NCI-H446 treated with DMSO at 0.1 percent for 48 hours (cell line): ENCODE measurements at places on chromosomes 5 and 9.

- DNase-seq = no peak
These were observed at the start of gene FXN for GRCh38 chr9:69035438-69036308. FXN (plus strand) TSS chr9:69035752; CDS start chr9:69035783, 31 bp downstream.

DNA sequence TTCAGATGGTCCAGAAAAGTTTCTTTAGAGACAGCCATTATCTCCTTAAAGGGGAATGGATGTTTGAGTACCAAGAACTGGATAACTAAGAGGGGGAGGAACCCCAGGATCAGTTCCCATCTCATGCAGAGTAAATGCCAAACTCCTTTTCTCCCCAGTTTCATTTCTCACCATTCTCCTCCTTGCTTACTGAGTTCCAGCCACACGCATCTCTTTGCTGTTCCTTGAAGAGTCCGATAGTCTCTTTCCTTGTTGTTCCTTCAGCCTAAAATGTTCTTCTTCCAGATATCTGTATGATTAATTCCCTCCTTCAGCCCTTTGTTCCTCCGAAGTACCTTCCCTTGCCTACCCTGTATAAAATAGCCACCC lies 30.0 kb downstream of the KDM4C start:
- DNase-seq = no peak

DNA sequence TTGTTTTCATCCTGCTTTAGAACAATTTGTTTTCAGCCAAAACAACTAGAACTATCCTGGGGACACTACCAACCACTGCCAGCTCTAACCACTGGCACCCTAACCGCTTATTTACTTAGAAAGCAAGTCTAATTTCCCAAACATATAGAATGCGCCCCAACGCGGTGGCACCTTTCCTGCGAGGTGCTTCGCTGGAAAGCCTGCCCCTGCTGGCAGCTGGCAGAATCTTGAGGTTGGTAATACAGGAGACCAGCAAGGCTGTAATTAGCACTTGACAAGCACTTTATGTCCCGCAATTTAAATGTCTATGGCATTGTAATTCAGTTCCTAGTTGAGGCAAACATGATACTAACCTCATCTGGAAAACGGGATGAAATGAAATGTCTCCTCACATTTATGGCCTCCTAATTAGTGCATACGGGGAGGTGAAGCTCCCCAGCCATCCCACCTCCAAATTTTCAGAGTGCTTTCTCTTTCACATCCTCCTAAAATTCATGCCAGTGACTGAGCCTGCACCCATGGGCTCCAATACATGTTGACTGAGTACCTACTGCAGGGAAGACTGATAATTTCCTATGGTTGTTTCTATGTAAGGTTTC lies 30.4 kb downstream of the GABBR2 start:
- no peak for DNase-seq

- peak; percentile 23 for DNase-seq
These were observed 900.0 kb upstream of the CDH10 start for GRCh38 chr5:25544652-25545249.

GRCh38 chr5:143229426-143229895 lies 174.0 kb downstream of the NR3C1 start:
- DNase-seq = no peak

- DNase-seq = no peak
These were observed 35.5 kb downstream of the BICD2 start for GRCh38 chr9:92728831-92729734.

DNA sequence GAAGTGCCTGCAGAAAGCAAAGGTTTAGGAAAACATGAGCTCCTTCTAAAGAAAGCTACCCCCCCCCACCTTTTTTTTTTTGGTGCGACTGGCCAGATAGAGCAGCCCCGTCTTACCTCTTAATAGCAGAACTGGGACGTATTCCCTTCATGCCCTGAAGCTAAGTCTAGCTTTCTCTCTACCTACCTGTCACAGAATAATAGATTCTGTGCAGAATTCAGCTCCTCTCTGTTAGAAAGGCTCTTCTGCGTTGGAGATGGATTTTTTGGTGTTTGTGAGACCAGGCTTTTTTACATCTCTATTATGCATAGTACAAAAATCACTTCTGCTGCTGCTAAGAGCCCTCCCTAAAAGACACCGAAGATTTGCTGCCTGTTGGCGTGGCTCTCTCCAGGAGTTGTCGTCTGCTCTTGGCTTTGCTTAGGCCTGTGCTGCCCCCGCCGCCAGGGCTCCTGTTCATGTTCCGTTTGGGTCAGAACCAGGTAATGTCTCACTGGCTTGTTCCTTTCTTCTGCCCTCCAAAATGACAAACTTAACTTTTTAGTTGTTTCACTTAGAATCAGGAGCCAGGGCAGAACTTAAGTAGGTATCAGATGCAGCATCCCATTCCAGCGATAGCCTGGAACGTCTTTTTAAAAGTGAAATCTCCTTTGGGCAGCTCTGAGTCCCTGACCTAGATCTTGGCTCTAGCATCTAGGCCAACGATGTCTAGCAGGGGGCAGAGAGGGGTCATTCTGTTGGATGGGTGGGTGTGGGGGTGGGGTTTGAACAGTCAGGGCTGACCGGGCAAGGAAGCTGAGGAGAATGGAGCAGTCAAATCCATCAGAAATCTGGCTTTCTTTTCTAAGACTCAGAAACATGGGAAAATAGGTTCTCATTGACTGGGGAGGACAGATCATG lies 2.5 kb downstream of the TRIO start:
- DNase-seq = no peak

GRCh38 chr5:35876922-35877321 lies 20.2 kb downstream of the IL7R start:
- no peak for DNase-seq

DNA sequence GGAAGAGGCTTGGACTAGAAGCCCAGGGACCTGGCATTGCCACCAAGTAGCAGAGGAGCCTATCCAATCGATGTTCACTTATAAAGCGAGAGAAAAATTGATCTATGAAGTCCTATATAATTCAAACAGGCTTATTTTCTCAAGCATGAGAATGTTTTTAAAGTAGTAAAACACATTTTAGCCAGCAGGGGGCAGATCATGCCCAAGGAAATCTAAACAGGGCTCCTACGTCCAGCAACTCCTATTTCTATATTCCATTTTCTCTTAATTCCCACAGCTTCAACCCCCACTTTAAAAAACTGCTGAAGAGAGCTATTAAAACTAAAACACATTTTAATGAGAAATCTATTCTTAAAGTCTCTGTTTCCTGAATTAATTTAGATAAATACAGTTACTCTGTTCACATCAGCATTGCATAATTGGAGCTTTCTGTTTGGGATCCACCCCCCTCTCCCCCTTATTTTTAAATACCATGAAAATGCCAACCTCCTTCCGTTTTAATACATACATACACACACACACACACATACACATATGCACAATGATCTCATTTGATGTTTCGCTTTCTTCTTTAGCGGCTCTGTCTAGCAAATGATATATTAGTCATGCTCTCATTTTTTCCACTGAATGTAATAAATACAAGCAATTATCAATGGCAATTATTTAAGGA lies 144.9 kb downstream of the MYO10 start:
- peak; percentile 54 for DNase-seq

- DNase-seq = no peak
These were observed 135.2 kb downstream of the C9orf152 start for GRCh38 chr9:110072597-110073355.

- no peak for DNase-seq
These were observed 54.5 kb upstream of the FST start for GRCh38 chr5:53425687-53426511.

DNA sequence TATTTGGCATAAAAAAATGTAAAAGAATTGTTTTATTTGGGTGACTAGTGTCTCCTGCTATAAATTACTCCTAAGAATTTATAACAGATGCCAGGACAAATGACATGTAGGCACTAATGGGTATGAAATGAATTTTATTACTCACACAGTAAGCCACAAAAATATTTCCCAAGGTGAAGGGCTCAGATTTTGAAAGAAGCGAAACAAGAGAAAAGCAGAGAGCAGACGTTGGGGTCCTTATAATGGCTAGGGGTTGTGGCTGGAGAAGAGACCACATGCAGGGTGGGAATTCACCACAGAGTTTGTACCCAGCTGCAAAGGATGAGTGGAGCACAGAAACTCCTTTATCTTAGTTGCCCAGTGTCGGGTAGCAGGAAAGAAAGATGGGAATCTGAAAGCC lies 45.0 kb upstream of the PRR16 start:
- DNase-seq = no peak

- no peak for DNase-seq
These were observed 79.0 kb downstream of the MRPS30 start for GRCh38 chr5:44887722-44888121.

- no peak for DNase-seq
These were observed 44.1 kb upstream of the PDE4D start for GRCh38 chr5:59937633-59938032.

DNA sequence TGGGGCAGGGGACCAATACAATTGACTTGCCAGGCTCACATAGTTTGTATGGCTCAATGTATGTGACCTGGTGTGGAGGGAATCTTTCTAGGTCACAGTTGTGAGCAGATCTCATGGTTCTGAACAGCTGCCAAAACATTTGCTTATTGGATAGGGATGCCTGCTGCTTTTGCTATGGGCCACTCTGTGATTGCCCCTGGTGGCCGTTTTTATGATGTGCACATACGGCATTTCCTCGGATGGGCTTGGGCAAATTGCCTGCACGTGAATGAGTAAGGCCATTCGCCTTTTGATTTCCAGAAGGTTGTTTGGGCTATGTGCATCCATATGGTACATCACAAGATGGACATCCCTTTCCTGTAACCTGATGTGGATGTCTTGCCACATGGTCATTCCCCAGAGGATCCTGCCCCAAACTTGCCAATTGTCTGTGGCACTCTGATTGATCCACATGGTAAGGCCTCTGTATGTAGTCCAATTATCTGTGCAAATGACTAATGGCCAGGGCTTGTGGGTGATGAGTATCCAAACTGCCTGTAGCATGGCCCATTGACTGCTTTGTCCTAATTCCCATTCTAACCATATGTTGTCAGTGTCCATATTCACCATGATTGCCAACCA lies 10.7 kb upstream of the SLC22A4 start:
- peak; percentile 19 for DNase-seq
